Nasal cavity respiratory epithelium epithelial cell of viscerocranial mucosa (primary cell): ENCODE measurements at places on chromosomes 5 and 9. TPM values are rescaled to one million over a fixed set of nuclear protein-coding genes. Genes with fewer than 3 reads are reported as not detected.

Gene DND1
- 0.34 and 0.36 TPM in 2 replicates for total RNA-seq

Gene PCDHGA11
- 2.1 and 5.3 TPM in 2 replicates for total RNA-seq

Gene IL13
- total RNA-seq: not detected in 2 replicates

Gene MTRR
- 27.7 and 32.7 TPM in 2 replicates for total RNA-seq
